ENCODE measurements at places on chromosomes 5 and 9.
A peak's percentile ranks its signal among the peaks of the same experiment; 100 is the strongest.

DNA sequence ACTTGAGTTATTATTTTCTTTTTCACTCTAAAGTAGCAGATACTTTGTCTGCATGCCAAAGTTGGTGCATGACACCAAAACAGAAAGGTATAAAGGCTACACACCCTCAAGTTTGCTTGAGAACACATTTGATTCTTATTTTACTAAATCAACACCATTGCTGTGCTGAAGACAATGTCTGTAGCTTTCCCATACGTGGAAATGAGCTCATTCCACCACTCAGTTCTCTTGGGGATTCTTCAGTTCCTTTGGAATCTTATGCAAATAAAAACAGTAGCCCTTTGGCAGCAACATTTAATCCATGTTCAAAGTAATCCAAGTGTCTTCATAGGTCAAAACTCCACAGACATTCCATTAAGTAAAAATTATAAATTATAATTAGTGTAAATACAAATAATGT lies 264.9 kb downstream of the TLE1 start:
- no peak for DNase-seq

DNA sequence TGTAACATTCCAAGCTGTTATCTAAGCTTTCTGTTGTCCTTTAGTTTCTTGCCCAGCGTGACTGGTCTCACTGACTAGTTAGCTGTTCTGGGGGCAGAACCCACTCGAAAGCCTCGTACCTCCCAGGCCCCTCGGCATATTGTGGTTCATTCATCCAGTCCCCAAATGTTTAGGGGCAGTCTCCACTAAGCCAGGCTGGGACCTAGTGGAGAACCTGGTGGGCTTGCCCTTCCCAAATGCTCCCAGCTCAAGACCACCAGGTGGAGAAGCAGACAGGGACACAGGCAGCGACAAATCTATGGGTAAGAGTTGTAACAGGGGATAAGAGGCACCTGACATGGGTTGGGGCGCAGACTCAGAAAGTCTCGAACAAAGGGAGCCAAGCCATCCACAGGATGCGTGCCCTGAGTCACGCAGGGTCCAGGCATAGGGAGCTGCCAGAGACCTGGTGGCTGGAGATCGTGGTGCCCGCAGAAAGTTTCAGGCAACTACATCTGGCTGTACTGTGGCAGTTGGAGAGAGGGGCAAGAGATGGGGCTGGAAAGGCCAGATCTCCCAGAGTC lies 851 bp upstream of the EEIG1 start:
- no peak for DNase-seq

DNA sequence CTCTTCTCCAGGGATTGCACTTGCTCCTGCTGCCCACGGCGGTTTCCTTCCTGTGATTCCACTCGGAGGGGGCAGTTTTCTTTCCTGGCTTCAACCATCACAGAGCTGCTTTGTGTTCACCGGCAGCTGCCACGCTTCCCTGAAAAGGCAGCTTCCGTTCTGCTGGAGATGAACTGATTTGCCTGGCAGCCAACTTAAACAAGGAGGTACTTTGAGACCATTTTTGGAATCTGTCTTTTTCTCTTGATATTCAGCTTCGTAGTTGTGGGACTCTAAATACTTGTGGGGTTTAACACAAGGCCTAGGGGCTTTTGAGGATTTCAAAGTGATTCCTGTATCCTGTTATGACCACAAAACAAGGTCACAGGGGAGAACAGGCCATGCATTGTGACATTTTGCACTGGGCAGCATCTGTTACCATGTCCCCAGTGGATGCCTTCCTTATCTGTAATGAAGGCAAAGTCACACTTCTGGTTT lies 192.0 kb downstream of the MTRR start:
- no peak for DNase-seq

DNA sequence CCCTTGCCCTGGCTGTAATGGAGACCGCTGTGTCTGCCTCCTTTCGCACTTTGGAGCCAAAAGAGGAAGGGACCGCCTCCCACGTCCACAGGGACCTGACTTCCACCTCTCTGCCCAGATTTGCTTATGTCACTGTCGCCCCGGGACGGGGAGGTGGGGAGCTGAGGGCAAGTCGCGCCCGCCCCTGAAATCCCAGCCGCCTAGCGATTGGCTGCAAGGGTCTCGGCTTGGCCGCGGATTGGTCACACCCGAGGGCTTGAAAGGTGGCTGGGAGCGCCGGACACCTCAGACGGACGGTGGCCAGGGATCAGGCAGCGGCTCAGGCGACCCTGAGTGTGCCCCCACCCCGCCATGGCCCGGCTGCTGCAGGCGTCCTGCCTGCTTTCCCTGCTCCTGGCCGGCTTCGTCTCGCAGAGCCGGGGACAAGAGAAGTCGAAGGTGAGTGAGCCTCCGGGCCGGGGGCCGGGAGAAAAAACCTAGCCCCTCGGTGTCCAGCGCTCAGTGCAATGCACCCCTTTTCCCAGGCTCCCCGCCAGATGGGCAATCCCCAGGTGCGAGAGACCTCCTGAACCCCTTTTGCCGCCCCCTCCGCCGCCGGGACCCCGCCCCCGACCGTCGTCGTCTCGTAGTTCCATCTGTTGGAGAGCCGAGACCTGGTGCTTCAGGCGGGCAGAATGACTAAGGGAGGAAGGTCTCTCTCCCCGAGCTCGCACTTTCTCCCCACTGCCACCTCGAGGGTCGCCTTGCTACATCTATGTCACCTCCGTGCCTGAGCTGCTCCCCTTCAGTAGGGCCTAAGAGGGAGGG lies at the start of gene GPX3:
Gene GPX3 (plus strand): TSS at position 288 of the 807 bp plus-strand sequence. CDS start 64 bp downstream, at position 352.
- peak; percentile 42 for DNase-seq

GRCh38 chr5:60843386-60843935 lies 608 bp downstream of the ELOVL7 start:
- peak; percentile 23 for DNase-seq

- no peak for DNase-seq
Observed at GRCh38 chr9:135602789-135603481, 36.4 kb downstream of the GLT6D1 start.

GRCh38 chr5:6899221-6899620 lies 186.0 kb downstream of the TENT4A start:
- no peak for DNase-seq

DNA sequence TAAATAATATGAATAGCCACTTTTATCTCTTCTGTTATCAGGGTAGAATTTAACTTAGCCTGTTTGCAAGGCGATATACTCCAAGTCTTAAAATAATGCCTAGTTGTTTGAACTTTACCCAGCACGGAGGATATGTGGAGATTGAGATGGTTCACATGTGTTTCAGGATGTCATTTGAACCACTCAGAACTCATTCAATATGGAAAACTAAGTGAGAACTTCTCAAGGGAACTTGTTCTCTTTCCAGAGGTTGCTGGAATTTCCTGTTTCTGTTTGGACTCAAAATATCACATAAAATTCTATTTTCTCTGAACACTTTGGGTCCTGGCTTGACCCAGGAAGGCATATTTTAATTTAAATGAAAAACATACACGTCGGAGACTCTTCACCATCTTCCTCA lies 139.1 kb upstream of the MYO10 start:
- no peak for DNase-seq

DNA sequence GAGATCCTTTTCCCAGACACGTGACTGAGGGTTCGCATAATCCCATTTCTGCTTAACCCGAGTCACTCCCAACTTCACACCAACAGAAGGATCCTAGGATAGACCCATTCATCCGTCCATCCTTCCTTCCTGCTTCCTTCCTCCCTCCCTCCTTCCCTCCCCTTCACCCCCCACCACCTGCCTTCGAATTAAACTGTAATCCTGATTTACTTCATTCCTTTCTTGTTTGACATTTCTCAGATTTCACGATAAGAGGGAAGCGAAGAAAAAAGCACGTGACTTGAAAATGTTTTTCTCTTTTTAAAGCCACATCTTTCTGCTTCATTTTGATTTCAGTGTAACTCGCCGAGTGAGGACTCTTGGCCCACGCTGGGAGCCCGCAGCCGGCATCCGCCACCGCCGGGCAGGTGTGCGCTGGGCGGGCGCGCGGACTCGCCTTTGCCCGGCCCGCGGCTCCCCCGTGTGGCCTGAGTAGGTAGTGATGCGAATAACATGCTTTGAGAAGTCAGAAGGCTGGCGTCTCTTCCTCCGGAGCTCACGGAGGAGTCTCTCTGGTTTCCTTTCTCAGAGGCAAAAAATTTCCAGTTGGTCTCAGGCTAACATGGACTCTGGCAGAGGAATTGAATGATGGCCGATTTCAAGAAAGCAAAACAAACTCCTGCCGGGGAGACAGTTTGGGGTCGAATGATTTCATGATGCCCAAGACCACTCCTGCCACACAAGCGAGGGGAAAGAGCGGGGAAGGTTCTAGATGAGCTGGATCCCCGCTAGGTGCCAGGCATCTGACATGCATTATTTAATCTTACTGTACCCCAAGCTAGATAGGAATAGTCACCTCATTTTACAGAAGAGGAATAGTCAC lies 117.7 kb downstream of the SLC12A2 start:
- peak; percentile 73 for DNase-seq

DNA sequence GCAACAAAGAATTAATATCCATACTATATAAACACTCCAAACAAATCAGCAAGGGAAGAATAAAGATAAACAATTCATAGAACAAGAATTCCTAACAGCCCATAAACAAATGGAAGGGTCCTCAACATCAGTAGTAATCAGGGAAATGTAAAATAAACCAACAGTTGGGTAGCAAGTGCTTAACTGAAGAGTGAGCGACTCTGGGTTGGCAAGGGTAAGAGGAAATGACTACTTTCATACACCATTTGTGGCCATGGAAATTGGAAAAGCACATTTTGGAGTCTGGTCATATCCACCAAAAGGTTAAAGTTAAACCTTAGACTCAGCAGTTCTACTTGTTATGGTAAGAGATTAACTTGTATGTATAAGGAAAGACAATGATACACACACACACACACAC lies 17.4 kb upstream of the RORB start:
- no peak for DNase-seq

GRCh38 chr5:3302228-3302627 lies 293.4 kb upstream of the IRX1 start:
- DNase-seq: no peak

GRCh38 chr9:126499911-126500599 lies 113.7 kb upstream of the LMX1B start:
- DNase-seq: no peak

DNA sequence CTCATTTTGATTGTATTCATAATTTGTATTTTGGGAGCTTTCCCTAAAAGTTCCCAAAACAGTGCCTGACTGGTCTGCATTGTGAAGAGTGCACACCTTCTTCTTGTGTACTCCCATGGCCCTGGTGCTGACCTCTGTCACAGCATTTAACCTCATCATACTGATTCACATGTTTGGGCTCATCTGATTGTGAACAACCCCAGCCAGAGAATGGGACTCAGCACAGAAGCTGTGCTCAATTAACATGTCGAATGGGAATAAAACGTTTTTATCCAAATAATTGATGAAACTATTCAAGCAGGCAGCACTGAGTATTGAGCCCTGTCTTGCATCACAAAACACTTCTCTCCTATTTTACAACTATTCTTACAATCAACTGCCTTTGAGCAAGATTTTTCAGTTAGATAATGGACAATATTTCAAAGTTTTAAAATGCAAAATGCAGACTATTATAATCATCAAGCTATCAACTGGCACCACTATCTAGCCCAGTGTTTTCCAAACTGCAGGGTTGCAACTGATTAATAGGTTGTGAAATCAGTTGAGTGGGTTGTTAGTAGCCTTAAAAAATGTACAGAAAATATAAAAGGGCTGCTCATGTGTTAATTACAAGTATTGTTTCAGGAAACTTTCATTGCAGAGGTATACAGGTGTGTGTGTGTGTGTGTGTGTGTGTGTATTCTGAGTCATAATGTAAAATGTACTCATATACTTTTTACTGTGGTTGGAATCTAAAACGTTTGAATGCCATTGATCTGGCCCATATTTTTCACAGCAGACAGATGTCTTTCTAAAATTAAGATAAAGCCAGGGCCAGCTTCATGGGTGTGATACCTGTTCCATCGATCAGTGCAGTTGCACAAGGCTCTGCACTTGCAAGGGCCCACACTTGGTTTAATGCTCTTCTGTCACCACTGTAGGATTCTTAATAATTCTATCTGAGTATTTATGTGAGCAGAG lies 190.5 kb downstream of the PIK3R1 start:
- no peak for DNase-seq

DNA sequence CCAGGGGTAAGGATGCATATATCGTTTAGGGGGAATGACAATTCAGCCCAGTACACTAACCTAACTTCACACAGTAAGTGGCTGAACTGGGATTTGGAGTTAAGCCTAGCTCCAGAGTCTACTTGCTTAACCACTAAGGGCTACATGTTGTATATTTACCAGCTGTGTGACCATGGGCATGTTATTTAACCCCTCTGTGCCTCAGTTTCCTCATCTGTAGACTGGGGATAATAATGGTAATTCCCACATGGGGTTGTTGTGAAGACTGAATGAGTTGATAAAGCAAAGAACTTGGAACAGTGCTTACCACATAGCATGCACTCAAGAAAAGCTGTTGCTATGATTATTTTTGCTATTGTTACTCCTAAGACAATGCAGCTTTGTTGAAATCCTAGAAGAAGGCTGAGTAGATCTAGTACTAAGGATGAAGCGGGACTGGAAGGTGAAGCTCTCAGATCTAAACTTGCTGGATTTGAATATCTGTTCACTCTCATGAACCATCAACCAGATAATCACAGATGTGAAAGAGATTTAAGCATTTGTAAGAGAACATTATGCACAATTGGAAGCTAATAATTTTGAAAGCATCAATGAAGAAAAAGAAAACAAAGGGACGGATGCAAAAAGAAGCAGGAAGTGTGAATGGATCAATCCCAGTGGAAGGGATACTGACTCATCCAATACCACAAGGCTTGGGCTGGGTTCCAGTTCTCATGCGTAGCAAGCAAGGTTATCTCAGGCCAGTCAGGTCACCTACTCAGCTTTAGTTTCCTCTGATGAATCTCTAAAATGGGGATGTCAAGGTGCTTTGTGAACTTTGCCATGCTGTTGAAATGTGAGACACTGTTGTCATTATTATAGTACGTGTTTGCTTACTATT lies 78.5 kb upstream of the TBC1D2 start:
- no peak for DNase-seq

- peak; percentile 6 for DNase-seq
Observed at GRCh38 chr5:97142521-97143254, at the start of gene LIX1. TSS of gene LIX1 (minus strand) at chr5:97142611. CDS start at chr5:97142576, 35 bp downstream.

DNA sequence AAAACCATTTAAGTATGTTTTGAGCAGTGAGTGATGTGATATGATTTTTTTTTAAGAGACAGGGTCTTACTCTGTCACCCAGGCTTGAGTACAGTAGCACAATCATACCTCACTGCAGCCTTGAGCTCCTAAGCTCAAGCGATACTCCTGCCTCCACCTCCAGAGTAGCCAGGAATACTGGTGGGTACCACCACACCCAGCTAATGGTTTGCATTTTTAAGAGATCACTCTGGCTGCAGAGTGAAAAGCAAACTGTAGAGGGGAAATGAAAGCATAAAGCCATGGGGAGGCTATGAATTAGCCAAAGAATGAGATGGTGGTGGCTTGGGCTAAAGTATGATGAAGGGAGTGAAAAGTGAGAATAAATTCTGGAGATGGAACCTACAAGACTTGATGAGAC lies 199.1 kb downstream of the HINT1 start:
- DNase-seq: no peak

- DNase-seq: no peak
Observed at GRCh38 chr9:6894135-6894534, 136.4 kb downstream of the KDM4C start.

All from frontal cortex (tissue), 4 donors.